ENCODE measurements at places on chromosomes 5 and 9.
A peak's percentile ranks its signal among the peaks of the same experiment; 100 is the strongest.

- DNase-seq, result no peak
These were observed 67.2 kb downstream of the MVB12B start for GRCh38 chr9:126393876-126394275.

DNA sequence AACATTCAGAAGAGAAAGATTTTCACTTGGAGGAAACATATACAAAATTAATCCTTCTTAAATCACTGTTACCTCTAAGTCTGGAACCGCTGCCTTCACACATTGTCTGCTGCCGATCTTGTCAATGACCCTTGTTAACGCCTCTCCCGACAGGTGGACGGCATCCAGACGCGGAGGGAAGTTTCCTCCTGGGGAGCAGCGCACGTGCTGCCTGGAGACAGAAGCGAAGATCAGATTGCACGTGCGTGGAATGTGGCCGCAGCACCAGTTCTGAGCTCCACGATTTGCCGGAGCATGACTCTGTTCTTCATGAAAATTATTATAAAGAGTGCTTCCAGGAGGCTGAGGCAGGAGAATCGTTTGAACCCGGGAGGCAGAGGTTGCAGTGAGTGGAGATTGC lies 183.6 kb upstream of the IRX4 start:
- no peak for DNase-seq

- no peak for DNase-seq
These were observed 54.9 kb upstream of the ADAMTS19 start for GRCh38 chr5:129405222-129405621.

DNA sequence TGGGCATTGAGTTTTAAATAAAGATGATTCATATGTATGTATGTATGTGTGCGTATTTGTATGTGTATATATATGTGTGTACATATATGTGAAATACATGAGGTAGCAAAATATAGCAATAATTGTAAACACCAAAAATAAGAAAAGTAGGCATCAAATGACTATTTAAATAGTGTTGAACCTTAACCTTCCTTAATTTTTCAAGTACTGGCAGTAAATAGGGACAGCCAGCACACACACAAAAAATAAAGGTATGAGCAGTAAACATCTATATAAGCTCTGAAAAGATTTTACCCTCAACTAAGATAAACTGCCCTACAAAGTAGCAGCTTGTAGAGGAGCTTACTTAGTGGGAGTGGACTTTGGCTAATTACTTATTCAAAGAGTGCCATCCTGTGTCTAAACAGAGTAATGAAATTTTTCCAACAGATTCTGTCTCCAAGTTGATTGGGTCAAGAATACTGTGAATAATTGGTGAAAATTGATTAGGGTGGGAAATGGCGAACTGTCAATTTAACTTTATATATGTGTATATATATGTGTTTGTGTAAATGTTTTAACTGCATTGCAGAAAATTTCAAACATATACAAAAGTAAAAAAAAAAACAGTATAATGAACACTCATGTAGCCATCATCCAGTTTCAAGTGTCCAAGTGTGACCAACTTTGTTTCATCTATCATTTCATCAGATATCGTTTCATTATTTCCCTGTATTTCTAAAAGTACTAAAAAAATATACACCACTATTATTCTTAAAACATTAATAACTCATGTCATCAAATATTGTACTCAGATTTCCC lies 2.0 kb upstream of the ADAMTS6 start:
- DNase-seq, result no peak

DNA sequence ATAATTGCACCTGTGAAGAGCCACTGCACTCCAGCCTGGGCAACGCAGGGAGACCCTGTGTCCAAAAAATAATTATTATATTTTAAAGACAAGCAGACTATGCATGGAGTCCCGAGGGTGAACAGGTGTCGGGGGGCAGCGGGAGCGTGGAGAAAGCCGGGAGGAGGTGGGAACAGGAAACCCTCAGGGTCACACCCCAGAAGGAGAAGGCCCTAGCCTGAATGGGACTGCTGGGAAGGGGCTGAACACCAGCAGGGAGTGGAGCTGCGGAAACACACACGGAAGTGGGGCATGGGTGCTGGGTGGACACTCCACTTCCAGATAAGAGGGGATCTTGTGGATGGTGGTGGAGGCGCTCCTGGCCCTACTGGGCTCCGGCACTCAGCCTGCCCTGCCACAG lies 12.8 kb downstream of the SURF6 start:
- no peak for DNase-seq

DNA sequence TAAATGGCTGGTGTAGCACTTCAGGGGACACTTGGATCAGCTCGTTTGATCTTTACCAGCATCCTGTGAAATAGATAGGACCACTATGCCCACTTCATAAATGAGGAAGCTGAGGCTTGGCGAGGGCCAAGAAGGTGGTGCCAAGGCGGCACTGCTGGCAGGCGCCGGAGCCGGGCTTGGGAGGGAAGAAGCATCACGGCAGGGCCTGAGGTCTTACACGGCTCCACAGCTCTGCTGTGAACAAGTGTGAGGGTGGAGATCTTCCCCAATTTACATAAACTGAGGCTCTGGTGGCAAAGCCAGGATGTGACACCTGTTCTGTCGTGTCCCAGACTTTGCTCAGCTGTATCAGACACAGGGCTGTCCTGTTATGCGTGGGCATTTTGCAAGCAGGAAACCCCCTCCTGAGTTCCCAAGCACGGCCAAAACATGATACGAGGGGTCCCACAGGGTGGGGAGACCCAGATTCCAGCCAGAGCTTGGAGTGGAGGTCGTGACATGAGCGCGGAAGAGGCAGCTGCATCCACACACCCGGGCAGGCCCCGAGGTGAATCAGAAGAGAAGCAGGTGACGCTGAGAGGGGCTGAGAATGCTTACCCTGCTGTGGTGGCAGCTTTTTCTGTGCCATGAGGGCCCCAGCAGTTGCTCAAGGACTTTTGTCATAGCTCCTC lies 117.5 kb upstream of the BOD1 start:
- peak; percentile 57 for DNase-seq

DNA sequence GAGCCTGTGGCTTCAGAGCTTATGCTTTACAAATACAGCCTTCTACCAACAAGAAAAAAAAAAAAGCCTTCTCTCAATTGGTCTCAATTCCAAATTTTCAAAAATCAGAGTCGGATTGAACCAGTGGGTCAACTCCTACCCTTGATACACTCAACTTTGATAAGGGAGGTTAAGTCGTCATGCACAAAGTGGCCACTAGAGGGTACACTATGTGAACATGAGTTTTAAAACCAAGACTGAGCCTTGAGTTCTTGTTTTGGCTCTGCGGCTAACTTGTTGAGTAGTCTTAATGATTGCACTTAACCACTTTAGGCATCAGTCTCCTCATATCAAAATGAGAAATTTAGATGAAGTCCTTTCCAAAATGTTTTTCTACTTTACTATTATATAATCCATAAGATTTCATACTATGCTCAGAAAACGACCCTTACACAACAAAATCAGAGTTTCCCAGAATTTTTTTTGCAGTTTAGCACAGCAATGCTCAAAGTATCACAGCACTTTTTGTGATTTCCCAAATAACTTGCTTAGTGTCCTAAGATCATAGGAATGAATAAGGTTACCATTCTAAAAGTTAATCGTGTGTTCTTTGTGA lies 92.9 kb upstream of the MTAP start:
- DNase-seq, result no peak

GRCh38 chr5:82307451-82307850 lies 29.3 kb upstream of the RPS23 start:
- DNase-seq, result no peak

Data from GM12891 (cell line).